ENCODE measurements at places on chromosomes 6 and 20. TPM values are rescaled to one million over a fixed set of nuclear protein-coding genes. Genes with fewer than 3 reads are reported as not detected.

DNA sequence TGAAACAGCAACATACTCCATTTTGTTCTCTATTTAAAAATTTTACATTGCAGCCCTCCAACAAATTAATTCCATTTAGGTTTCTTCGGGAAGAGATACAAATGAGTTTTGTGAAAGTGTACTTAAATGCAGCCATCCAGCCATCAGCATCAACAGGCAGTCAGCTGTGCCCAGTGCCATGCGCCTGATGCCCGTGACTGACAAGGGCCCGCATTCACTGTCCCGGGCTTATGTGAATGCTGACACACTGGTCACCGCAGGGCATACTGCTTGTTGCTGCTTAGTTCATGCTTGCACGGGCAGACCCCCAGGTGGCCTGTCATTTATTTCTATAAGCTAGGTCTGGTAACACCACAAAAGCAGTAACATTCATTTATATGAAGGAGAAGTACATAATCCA lies 224.9 kb upstream of the QKI start:
- H3K4me3 ChIP-seq: no peak overlapping the region
- no peaks in the 10 kb centered on the region for H3K36me3 ChIP-seq
- no peak for DNase-seq
- no peaks in the 10 kb centered on the region for H3K4me1 ChIP-seq
- H3K27ac ChIP-seq: no peak overlapping the region
- no peaks in the 10 kb centered on the region for H3K27me3 ChIP-seq

- no peak overlapping the region for H3K4me3 ChIP-seq
- peaks cover 6% of the 10 kb centered on the region for H3K27me3 ChIP-seq
- no peaks in the 10 kb centered on the region for H3K36me3 ChIP-seq
- H3K4me1 ChIP-seq: no peaks in the 10 kb centered on the region
- H3K27ac ChIP-seq: no peak overlapping the region
These were observed 332.8 kb downstream of the CDH4 start for GRCh38 chr20:61584851-61585250.

- H3K36me3 ChIP-seq: peaks cover 11% of the 10 kb centered on the region
- H3K4me1 ChIP-seq: peaks cover 9% of the 10 kb centered on the region
- no peaks in the 10 kb centered on the region for H3K27me3 ChIP-seq
These were observed 27.9 kb downstream of the GSS start for GRCh38 chr20:34927736-34928135.

DNA sequence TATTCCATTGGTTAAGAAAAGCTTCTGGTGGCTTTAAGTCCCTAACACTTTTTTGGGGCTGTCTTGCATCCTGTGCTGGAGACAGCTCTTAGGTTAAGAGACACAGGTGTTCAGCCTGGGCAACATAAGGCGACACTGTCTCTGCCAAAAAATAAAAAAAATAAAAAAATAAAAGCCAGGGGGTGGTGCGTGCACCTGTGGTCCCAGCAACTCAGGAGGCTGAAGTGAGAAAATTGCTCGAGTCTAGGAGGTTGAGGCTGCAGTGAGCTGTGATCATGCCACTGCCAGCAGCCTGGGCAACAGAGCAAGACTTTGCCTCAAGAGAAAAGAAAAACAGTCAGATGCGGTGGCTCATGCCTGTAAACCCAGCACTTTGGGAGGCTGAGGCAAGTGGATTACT lies 55.6 kb upstream of the ZMYND8 start:
- no peak for DNase-seq
- H3K4me3 ChIP-seq: no peak overlapping the region
- H3K27ac ChIP-seq: peak overlapping the region; percentile 33
- H3K27me3 ChIP-seq: no peaks in the 10 kb centered on the region

DNA sequence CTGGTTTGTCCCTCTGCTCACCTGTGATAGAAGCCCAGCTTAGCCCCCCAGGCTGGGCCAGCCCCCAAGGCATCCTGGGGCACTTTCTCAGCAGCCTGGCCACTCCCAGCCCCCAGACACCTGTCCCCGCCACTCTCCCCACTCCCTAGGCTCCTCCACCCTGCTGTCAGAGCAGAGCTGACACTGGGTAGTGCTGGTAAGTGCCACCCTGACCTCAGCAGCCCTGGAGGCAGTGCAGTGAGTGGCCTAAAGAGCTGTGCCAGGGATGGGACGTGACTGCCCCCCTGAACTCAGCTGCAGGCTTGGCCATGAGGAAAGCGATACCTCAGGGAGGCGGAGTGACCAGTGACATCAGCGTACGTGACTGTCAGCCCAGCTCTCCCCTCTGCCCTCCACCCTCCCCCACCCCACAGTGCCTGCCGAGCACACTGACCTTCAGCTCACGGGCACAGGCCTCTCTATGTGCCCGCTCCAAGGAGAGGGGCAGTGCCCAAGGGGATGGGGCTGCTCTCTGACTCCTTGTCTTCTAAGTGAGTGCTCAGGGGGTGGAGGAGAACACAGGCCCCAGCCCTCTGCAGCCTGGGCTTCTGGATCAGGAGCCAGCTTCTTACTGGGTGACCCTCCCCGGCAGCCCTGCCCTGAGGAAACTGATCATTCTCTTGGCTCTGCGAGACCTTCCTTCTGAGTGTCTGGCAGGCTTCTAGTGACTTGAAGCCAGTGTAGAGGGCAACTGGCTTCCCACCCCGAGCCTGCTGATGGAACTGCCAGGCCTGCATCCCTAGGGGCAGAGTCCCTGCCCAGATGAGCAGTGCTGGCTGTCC lies 172.7 kb downstream of the MRPL14 start:
- H3K4me3 ChIP-seq: no peak overlapping the region
- peaks cover 23% of the 10 kb centered on the region for H3K27me3 ChIP-seq
- no peaks in the 10 kb centered on the region for H3K4me1 ChIP-seq
- peaks cover 1% of the 10 kb centered on the region for H3K36me3 ChIP-seq
- no peak for DNase-seq
- H3K27ac ChIP-seq: no peak overlapping the region

- H3K27ac ChIP-seq: no peak overlapping the region
- no peaks in the 10 kb centered on the region for H3K27me3 ChIP-seq
- no peaks in the 10 kb centered on the region for H3K36me3 ChIP-seq
- no peak overlapping the region for H3K4me3 ChIP-seq
- H3K4me1 ChIP-seq: peaks cover 4% of the 10 kb centered on the region
These were observed 43.0 kb downstream of the GOPC start for GRCh38 chr6:117559299-117559698.

- H3K27me3 ChIP-seq: peaks cover 47% of the 10 kb centered on the region
- H3K4me3 ChIP-seq: peak overlapping the region; percentile 54
- H3K27ac ChIP-seq: no peak overlapping the region
- DNase-seq: peak; percentile 19
- no peaks in the 10 kb centered on the region for H3K36me3 ChIP-seq
- H3K4me1 ChIP-seq: peaks cover 5% of the 10 kb centered on the region
These were observed 835 bp downstream of the PRR18 start for GRCh38 chr6:166307082-166308032.

GRCh38 chr6:105790635-105791034 lies 295.5 kb upstream of the PRDM1 start:
- DNase-seq: no peak
- peaks cover 11% of the 10 kb centered on the region for H3K27me3 ChIP-seq
- H3K4me1 ChIP-seq: peaks cover 79% of the 10 kb centered on the region
- no peak overlapping the region for H3K4me3 ChIP-seq
- no peak overlapping the region for H3K27ac ChIP-seq
- peaks cover 6% of the 10 kb centered on the region for H3K36me3 ChIP-seq

- peaks cover 33% of the 10 kb centered on the region for H3K27me3 ChIP-seq
- H3K27ac ChIP-seq: no peak overlapping the region
- no peaks in the 10 kb centered on the region for H3K36me3 ChIP-seq
These were observed 28.6 kb upstream of the PBOV1 start for GRCh38 chr6:138246650-138247440.

GRCh38 chr6:31829633-31830283 lies 2.2 kb downstream of the HSPA1B start:
- peaks cover 4% of the 10 kb centered on the region for H3K36me3 ChIP-seq
- peaks cover 53% of the 10 kb centered on the region for H3K4me1 ChIP-seq
- DNase-seq: no peak
- peak overlapping the region; percentile 97 for H3K27ac ChIP-seq
- peak overlapping the region; percentile 96 for H3K4me3 ChIP-seq
- no peaks in the 10 kb centered on the region for H3K27me3 ChIP-seq

DNA sequence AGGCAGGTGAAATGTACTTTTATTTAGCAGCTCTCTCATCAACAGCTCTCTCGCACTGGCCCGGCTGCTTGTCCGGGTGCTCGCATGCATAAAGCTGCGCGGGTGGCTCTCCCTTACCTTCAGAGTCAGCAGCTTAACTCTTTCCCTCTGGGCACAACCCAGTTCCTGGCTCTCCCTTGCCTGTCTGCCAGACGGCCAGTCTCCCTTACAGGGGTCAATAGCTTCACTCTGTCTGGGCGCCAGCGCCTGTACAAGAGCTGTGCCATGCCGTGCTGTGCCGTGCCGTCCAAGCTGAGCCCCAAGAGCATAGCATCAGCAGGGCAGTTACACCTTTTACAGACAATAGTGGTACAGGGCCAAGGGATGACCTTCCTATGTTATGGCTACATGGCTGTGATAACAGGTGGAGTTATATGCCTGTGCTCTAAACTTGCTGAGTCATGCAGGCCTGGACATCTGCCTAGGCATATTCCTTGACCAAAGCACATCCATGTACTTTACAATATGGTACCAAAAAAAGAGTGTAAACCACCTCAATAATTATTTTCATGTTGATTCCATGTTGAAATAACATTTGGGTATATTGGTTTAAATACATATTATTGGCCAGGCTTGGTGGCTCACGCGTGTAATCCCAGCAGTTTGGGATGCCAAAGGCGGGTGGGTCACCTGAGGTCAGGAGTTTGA lies 47.9 kb downstream of the BLTP3A start:
- no peak for DNase-seq
- H3K4me1 ChIP-seq: peaks cover 10% of the 10 kb centered on the region
- H3K36me3 ChIP-seq: peaks cover 16% of the 10 kb centered on the region
- H3K27ac ChIP-seq: no peak overlapping the region
- H3K4me3 ChIP-seq: no peak overlapping the region

- H3K27me3 ChIP-seq: peaks cover 47% of the 10 kb centered on the region
- H3K27ac ChIP-seq: no peak overlapping the region
- H3K4me3 ChIP-seq: no peak overlapping the region
- no peaks in the 10 kb centered on the region for H3K4me1 ChIP-seq
- no peak for DNase-seq
These were observed 21.6 kb upstream of the RAET1L start for GRCh38 chr6:150046943-150047342.

DNA sequence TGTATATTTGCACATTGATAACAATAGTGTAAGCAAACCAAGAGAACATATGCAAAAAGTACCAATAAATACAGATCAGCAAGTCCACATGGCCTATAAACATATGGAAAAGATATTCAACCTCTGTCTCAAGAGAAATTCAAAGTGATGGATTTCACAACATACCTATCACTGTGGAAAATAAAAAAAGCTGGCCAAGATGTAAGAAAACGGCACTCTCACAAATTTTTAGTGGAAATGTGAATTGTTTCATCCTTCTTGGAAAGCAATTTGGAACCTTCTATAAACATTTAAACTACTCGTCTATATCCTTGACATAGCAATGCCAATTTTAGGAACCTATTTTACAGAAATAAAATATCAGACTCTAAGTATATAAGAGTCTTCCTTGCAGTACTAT lies 559.8 kb downstream of the QKI start:
- no peaks in the 10 kb centered on the region for H3K36me3 ChIP-seq
- no peak for DNase-seq
- no peak overlapping the region for H3K27ac ChIP-seq
- H3K4me1 ChIP-seq: no peaks in the 10 kb centered on the region

- H3K36me3 ChIP-seq: peaks cover 74% of the 10 kb centered on the region
- DNase-seq: no peak
- peak overlapping the region; percentile 48 for H3K27ac ChIP-seq
- H3K4me3 ChIP-seq: no peak overlapping the region
- H3K27me3 ChIP-seq: no peaks in the 10 kb centered on the region
- H3K4me1 ChIP-seq: no peaks in the 10 kb centered on the region
These were observed 15.7 kb downstream of the AHI1 start for GRCh38 chr6:135481783-135482369.

DNA sequence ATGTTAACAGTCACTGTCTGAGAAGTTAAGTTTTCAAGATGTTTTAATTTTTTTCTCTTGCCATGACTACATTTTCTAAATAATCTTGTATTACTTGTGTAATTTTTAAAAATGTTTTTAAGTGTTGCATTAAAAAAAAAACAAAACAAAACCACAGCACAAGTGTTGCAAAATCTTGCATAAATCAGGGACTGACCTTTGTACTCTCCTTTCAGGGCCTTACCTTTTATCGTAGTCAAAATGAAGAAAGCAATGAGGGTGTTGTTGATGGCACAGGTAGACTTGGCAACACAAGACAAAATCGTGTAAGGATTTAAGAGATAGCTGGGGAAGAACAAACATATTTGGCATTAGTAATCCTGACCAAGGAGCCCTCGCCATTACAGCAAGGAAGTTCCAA lies 42.5 kb downstream of the PIGU start:
- H3K36me3 ChIP-seq: peaks cover 1% of the 10 kb centered on the region
- no peak overlapping the region for H3K4me3 ChIP-seq
- H3K4me1 ChIP-seq: no peaks in the 10 kb centered on the region
- DNase-seq: no peak
- no peak overlapping the region for H3K27ac ChIP-seq

- H3K36me3 ChIP-seq: no peaks in the 10 kb centered on the region
- no peak overlapping the region for H3K4me3 ChIP-seq
- H3K4me1 ChIP-seq: peaks cover 7% of the 10 kb centered on the region
- peak; percentile 48 for DNase-seq
These were observed 19.4 kb upstream of the TUBB2A start for GRCh38 chr6:3176562-3177355.

- no peaks in the 10 kb centered on the region for H3K36me3 ChIP-seq
- no peaks in the 10 kb centered on the region for H3K27me3 ChIP-seq
These were observed 308.8 kb upstream of the EPHA7 start for GRCh38 chr6:93728150-93728549.

The NNAT gene
- 0.93 TPM for total RNA-seq

The KCNS1 gene
- 0.23 TPM for total RNA-seq

The RBL1 gene
- total RNA-seq: 44.1 TPM

The KCNQ2 gene
- total RNA-seq: 0.44 TPM

The GSTA3 gene
- total RNA-seq: not detected

The MLN gene
- total RNA-seq: not detected

The GLP1R gene
- total RNA-seq: 2.1 TPM

The CDSN gene
- total RNA-seq: not detected

The LTB gene
- 43.4 TPM for total RNA-seq

The RTF2 gene
- total RNA-seq: 82.7 TPM

The HCRTR2 gene
- total RNA-seq: not detected

The IL17A gene
- total RNA-seq: 0.22 TPM

The THBD gene
- not detected for total RNA-seq

The FOXS1 gene
- not detected for total RNA-seq

The SYCP2L gene
- total RNA-seq: not detected

Measured in activated T-cell treated with anti-CD3 and anti-CD28 coated beads, Interleukin-2, amount 50 U/mL, for 72 hours (primary cell).